ENCODE measurements at places on chromosomes 5 and 9. TPM values are rescaled to one million over a fixed set of nuclear protein-coding genes. Genes with fewer than 3 reads are reported as not detected.

- DNase-seq = no peak
Measured at GRCh38 chr5:80105698-80106439, 70.7 kb downstream of the THBS4 start.

- DNase-seq = no peak
Measured at GRCh38 chr9:72950875-72951442, 1.9 kb downstream of the ALDH1A1 start.

- DNase-seq = no peak
Measured at GRCh38 chr5:150114773-150115408, 28.5 kb upstream of the CSF1R start.

GRCh38 chr5:77095189-77095588 lies 8.1 kb upstream of the ZBED3 start:
- no peak for DNase-seq

PCDHGB2 gene
- total RNA-seq = 1.4 TPM

GRCh38 chr5:173488144-173488543 lies 128.3 kb downstream of the BOD1 start:
- DNase-seq = no peak

ANKS6 gene
- 39.7 TPM for total RNA-seq

DNA sequence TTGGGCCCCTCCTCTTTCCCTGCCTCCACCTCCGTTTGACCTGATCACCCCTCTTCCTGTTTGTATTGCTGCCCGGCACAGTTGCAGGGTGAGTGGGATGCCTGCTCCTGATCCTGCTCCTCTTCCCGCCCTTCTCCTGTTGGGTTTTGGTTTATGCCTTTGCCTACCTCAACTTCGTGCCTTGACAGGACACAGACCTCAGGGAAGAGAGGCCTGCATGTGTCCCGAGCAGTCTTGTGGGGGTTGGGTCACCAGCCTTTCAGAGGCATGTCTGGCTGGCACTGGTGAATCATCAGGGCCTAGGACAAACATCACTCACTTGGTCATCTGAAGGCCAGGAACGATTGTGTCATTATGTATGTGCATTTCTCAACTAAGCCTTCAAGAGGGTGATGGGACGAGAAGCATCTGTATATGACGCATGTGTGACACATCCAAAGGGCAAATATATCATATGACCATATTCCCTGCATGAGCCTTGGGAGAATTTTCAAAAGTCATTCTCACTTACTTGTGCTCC lies 56.9 kb downstream of the NPR3 start:
- DNase-seq = peak; percentile 99

- DNase-seq = no peak
Measured at GRCh38 chr5:31850981-31851689, 212.2 kb downstream of the PDZD2 start.

DNA sequence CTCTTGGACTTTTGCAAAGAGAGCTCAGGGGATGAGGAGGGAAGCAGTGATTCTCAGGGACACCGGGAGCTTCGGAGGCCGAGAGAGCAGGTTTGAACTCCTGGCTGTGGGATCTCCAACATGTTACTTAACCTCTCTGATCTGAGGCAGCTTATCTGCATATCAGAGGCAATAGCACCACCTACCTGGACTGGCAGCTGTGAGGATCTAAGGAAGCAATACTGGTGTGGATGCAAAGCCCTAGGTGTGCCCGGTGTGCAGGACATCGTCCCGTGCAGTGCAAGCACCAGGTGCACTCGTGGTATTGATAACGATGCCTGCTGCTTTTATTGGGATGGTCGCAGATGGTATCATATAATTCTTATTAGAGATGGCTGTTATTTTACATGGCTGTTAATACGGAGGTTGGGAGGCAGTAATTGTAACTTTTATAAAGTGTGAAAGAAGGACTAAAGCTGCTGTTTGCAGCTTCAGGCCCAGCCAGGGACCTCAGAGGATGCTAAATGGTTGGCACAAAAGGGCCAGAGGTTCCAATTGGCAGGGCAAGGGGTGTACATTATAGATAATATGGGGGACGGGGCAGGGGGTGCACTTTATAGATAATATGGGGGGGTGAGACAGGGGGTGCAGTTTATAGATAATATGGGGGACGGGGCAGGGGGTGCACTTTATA lies 14.9 kb downstream of the COL5A1 start:
- peak; percentile 31 for DNase-seq

DNA sequence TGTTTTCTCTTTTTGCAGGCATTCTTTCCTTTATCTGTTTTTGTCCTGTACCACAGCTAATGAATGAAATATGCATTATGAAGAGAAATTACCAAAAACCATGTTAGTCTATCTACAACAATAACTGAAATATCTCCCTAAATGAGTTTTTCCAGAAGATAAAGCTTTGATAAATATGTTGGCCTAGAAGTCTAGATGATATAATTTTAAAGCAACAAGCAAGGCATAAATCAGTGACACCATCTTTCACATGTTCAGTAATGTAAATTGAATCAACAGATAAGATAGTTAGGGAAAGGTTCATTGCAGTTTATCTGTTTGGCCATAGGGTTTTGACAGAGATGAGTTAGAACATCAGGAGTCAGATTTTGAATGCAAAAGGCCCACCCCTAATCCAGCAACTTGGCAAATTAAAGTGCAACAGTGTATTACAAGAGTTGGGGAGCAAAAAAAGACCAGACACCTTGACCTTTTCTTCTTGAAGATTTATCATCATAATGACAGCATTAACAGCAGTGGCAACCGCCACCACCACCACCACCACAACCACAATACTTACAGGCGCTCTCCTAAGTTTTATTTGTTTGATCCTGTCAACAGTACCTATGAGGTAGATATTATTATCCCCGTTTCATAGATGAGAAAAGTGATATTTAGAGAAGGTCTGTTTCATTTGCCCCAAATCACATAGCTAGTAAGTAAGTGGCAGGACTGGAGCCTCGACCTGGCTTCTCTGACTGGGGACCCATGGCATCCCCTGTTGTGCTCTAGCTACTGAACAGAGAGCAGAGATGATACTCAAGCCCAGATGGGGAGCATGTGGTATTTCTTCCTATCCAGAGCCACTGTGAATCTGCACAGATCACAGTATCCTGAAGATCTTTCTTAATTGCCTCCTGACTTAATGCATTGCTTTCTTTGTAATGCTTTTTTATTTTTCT lies 122.8 kb upstream of the DHFR start:
- no peak for DNase-seq

DNA sequence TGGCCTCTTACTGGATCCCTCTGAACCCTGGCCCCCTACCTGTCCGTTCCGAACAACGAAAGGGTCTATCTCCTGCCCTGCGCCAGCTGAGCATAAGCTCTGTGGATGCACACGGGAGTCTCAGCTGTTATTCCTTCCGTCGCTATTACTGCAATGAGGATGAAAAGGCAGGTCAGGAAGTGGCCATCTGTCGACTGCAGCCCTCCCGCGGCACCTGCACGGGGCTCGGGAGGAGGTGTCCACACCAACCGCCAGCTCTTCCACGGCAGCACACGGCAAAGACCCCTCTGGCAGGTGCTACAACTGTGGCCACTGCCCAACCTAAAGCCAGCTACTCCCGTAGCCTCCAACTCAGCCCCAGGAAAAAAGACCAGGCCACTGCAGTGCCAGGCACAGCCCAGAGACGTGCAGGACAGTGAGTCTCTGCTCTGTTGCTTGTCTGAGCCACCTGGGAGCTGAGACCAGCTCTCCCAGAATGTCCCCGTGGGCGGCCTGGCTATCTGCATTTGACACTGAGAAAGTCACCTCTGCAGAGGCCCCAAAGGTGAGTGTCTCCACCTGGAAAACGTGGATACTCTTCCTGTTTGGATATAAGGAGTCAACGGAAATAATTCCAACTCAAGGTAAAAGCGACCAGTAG lies 19.1 kb downstream of the CAMSAP1 start:
- no peak for DNase-seq

DNA sequence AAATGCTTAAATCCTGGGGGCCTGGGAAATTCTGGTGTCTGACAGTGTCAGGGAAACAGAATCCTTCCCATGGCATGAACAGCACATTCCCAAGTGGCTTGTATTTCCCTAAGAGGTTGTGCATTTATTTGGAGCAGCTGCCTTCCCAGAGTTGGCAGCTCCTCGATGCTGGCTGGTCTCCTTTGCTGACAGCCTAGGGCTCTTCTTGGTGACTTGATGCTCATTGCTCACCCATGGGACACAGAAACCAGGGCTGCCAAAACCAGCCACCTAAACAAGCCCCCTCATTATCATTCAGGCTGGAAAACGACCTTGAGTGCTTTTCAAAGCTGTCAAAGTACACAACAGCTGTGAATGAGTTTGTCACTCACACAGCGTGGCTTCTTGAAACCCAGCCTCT lies 24.2 kb downstream of the ENHO start:
- no peak for DNase-seq

CCDC192 gene
- not detected for total RNA-seq

CA9 gene
- 11.2 TPM for total RNA-seq

DNA sequence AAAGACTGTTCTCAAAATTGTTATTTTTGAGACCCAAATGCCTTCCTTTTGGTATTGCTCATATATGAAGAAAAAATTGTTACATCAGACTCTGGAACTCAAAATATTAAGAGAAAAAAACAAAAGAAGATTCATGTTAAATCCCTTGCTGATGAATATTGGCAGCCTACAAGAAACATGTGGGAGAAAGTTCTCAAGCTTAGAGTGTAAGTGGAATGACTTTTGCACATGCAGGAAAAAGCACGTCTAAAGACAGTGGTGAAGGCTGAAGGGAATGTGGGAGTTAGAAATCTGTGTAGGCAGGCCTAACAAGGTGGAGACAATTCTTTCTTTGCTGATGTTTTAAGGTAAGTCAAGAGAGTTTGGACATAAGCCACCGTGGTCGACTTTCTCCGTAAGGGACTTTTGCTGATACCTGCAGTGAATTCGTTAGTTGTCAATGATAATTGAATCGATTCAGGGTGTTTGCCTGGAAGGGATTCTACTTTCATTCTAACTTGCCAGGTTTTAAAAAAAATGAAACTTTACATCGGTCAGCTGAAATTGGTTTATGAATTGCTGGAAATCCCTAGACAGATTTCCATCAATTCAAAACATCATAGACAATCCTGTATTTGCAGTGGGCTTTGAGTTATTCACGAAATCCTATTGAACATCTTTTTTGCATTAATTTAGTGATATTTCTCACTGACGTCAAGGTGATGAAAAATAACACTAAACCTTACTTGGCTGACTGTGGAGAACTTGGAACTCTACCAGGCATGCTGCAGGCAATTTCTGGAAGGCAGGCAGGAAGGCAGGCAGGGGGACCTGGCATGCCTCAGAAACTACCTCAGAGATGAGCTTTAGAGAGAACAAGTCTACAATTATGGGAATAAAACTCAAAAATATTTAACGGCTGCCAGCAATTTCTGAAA lies 359.1 kb upstream of the ADAMTSL1 start:
- DNase-seq = no peak

DNA sequence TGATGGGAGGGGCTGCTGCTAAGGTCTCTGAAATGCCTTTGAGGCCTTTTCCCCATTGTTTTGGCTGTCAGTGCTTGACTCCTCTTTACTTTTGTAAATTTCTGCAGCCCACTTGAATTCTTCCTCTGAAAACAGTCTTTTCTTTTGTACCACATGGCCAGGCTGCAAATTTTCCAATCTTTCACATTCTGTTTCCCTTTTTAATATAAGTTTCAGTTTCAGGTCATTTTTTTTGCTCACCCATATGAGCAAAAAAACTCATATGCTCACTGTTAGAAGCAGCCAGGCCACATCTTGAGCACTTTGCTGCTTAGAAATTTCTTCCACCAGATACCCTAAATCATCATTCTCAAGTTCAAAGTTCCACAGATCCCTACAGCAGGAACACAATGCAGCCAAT lies 234.6 kb upstream of the ADRA1B start:
- DNase-seq = no peak

PCDHA6 gene
- total RNA-seq = 0.35 TPM

FOXD4L3 gene
- total RNA-seq = not detected

C1QTNF2 gene
- total RNA-seq = 0.04 TPM

RPP25L gene
- total RNA-seq = 30.2 TPM

DNA sequence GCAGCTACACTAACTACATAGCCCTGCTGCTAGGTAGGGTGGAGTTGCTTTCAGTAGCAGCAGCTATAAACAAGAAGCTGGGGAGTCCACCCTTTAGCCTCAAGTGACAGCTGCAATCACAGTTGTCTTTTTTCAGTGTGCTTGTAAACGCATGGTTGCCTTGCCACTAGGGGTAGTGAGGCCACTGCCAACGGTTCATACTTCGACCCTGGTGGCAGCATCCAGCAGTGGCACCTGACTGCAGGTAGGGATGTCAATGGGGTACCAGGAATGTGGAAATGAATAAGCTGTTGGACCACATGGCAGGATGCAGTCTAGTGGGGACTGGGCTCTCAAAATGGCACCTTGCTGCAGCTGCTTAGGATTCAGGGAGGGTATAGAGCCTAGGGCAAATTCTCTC lies 367.2 kb downstream of the RASEF start:
- DNase-seq = no peak
